ENCODE measurements at places on chromosomes 11 and 22.

DNA sequence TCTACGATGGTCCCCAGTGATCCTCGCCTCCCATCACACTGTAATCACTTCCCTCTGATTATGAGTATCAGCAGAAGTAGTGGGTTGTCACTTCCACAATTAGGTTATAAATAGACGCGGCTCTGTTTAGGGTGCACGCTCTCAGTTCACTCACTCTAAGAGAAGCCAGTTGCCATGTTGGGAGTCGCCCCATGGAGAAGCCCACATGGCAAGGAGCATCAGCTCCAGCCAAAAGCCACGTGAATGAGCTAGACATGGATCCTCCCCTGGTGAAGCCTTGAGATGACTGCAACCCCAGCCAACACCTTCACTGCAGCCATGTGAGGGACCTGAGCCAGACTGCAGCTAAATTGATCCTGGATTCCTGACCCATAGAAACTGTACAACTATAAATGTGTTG is 26.4 kb upstream of the MYOD1 start:
- DNase-seq: no peak

DNA sequence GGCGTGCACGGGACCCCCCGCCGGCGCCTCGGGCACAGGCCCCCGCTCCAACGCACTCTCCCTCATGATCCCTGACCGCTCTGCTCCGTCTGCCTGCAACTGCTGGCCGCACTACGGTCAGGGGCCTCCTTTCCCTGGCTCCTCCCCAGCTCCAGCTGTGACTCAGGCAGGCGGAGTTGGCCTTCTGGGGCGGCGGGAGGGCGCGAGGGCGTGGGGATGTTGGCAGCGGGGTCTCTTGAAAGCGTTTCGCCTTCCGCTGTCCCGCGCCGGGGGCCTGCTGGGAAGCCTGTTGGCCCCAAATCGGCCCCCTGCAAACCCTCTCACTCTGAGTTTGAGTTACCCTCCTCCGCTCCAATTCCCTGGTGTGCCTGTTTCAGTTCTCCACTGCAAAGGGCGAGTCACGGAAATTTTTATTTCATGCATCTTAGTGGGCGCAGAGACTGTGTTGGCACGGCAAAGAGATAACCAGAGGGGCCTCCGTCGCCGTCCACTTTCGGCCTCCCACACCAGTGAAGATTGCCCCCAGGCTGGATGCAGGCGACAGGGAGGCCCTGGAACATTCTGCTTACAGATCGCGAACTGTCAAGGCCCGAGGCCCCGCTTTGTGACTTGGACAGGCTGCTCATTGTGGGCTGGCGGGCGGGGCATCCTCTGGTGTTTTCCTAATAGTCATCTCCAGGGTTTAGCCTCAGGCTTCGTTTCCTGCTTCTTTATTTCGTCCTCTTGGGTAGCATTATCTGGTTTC is at the start of gene CAVIN3:
Gene CAVIN3, minus strand, starts transcription at position 91 of the 745 bp plus-strand sequence. Its CDS starts 25 bp downstream, at position 66.
- DNase-seq: no peak

GRCh38 chr11:121336279-121336937 is 43.8 kb downstream of the SC5D start:
- DNase-seq: no peak

DNA sequence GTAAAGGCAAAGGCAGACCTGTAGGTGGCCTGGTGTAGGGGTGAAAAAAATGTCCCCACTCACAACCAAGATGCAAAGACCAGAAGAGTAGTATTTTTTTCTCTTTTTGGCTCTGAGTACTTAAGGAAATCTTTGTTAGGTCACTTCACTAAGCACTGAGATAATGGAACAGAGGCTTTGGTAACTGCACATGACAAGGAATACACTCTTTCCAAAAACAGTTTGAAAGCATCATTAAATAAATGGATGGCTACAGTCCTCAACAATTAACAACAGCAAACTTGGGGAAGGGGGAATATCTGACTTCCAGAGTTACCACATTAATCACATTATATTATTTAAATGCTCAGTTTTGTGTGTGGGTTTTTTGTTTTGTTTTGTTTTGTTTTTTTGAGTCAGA is 26.9 kb upstream of the PGM2L1 start:
- DNase-seq: no peak

DNA sequence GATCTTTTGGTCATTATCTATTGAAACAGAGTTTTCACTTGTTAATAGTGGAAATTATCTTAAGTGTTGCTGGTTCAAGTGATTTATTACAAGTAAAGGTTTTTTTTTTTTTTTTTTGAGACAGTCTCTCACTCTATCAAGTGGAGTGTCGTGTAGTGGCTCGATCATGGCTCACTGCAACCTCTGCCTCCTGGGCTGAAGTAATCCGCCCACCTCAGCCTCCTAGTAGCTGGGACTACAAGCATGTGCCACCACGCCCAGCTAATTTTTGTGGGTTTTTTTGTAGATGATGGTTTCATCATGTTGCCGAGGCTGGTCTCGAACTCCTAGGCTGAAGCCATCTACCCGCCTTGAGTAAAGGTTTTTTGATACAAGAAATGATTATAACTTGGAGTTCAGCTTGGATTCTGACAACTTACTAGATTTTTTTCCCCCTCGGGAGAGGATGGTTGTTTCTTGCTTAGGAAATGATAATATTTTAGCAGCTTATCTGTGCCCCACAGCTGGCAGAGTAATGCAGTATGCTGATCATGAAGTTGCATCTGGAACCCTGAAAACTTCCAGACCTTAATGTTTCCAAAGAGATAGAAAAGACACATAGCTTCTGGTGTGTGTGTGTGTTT is 68.9 kb downstream of the MTMR3 start:
- no peak for DNase-seq

- no peak for DNase-seq
These were observed 26.9 kb downstream of the PPFIA1 start for GRCh38 chr11:70297341-70297740.

DNA sequence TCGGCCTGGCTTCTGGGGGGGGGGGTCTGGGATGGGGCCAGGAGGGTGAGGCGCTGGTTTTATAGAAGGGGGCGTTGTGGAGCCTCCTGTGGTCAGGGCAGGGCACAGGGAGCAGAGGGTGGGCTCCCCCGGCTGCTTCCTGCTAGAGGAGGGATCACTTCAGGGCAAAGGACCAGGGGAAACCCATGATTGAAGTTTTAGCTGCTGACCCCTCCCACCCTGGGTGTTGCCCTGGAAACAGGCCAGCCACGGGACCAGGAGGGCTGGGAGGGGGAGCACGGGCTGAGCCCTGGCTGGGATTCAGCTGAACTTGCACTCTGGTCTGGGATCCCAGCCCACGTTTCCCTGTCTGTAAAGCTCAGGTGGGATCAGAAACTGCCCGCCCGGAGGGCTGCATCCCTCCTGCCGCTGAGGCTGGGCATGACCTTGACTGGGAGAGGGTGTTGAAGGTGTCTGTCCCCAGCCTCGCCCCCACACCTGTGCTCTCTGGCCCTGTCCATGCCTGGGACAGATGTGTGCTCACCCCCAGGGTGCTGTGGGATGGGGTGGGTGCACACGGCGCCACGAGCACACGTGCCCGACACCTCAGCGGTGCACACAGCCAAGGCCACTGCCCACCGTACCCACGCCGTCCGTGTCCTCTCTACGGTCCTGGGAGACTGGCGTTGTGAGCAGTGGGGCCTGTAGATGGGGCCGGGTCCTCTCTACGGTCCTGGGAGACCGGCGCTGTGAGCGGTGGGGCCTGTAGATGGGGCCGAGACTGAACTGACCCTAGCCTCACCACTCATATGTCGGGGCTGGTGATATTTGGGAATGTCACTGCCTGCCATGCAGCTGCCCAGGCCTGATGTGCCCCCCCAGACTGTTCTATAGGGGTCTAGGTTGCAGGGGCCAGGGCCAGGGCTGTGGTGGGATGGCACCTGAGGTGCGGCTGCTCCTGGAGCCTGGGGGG is 2.3 kb downstream of the TSPAN4 start:
- DNase-seq: no peak

DNA sequence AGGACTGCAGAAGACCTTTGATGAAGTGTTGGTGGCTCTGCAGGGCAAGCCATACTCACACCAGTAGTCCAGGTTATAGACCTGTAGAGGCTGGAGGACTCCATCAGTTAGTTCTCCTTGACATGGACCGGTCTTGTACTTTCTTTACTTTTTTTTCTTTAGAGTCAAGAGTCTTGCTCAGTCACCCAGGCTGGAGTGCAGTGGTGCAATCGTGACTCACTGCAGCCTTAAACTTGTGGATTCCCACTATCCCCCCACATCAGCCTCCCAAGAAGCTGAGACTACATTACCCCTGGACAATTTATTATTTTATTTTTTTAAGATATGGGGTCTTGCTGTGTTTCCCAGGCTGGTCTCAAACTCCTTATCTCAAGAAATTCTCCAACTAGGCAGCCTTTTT is 49.6 kb upstream of the E2F8 start:
- DNase-seq: no peak

Measured in activated naive CD8-positive, alpha-beta T cell treated with anti-CD3 and anti-CD28 coated beads, Interleukin-2, amount 50 U/mL, for 16 hours (primary cell).